Cerebellum (tissue), 4 donors: ENCODE measurements at places on chromosomes 2 and 18. TPM values are rescaled to one million over a fixed set of nuclear protein-coding genes. Genes with fewer than 3 reads are reported as not detected.

BCL2 gene
- total RNA-seq, result 33.4 TPM

ACTG2 gene
- total RNA-seq, result 1.1 TPM

RAMP1 gene
- 4.6 TPM for total RNA-seq

RAB17 gene
- total RNA-seq, result 0.36 TPM
